NCI-H2081 (cell line): ENCODE measurements at places on chromosomes 4 and X.

DNA sequence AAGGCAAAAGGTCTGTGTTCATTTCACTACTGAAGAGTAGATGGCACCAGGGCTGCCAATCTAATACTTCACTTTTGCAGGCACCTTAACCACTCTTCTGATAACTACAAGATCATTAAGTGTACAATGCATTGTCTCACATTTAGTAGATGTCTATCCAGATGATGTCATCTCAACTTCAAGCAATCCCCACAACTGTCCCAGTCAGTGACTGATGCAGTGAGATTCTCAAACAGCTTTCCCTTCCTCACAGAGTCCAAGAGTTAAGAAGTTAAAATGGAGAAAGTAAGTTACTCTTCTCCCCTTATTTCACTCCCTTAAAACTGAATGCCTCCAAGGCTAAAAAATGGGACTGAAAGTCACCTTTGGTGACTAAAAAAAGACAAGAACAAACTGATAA lies 10.7 kb downstream of the AP1S2 start:
- DNase-seq: no peak

- no peak for DNase-seq
Observed at GRCh38 chr4:67091673-67092072, 453.6 kb downstream of the CENPC start.

DNA sequence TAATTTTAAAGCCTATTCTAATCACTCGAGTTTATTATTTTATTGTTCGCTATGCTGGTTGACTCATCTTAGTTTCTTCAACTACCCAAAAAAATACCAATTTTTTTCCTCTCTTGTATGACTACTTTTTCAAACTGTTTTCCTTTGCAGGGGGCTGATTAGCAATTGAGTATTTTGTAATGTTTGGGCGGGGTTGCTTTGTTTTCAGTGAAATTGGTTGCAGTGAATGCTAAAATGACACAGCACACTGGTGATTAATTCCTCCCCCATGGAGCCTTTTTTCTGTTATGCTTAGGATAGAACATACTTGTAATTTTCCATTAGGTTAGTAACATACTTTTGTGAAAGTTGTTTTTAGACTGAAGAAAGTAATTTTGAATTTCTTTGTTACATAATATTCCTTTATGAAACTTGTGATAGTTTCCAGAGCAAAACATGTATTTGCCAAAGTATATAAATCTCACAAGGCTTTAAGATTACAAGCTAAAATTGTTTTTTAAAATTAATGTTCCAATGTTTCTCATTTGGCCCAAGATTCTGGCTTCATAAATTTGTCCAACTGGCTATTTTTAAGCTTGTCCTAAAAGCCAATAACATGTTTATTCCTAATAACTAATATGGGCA lies 120.4 kb downstream of the CHIC1 start:
- no peak for DNase-seq

DNA sequence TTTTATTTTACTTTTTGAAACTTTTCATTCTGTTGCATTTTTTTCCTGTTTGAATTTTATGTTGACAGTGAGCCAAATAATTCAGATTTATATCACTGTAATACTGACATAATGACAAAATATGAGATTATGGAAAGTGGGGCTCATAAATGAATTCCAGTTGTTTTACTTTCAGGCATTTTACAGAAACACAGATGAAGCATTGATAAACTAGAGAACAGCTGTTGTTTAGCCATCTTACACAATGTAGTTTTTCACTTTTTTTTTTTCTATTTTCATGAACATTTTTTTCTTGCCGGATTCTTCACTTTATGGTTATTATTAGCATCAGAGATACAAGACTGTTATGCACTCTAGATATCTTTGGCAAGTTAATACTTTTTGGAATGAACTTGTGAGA lies 91.7 kb upstream of the PAQR3 start:
- DNase-seq: no peak

- DNase-seq: peak; percentile 17
Observed at GRCh38 chr4:11743236-11743635, 314.5 kb upstream of the HS3ST1 start.

DNA sequence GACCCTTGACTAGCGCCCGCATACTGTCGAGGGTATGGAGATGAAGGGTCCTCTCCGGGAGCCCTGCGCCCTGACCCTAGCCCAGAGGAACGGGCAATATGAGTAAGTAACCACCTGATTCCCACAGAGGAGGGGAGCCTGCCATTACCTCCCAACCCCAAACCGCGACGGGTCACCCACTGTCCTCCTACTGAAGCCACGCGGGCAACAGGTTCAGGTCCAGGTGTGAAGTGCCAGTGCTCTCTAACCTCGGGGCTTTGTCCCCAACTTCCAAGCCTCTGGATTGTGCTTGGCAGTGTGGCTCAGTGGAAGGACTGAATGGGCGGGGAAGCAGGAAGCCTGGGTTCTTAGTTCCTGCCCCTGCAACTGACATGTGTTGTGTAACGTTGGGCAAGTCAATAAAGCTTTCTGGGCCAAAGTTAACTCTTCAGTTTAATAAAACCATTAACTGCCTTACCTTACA lies 694 bp downstream of the OCRL start:
- DNase-seq: no peak

DNA sequence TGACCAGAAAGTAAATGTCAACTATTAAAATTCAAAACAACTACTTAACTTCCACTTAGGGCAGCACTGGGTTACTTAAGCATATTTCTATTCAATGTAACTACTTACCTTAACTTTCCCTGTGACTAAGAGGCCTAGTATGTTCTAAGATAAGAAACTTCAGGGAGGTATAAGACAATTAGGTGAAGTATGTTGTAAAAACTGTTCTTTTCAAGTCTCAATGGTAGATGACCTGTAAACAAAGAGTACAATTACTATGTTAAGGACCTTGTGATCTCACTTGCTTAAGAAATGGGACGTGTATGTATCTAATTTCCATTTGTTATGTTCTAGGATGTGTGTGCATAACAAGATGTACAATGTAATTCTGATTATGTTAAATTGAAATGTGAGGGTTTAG lies 960.5 kb downstream of the CCSER1 start:
- no peak for DNase-seq

DNA sequence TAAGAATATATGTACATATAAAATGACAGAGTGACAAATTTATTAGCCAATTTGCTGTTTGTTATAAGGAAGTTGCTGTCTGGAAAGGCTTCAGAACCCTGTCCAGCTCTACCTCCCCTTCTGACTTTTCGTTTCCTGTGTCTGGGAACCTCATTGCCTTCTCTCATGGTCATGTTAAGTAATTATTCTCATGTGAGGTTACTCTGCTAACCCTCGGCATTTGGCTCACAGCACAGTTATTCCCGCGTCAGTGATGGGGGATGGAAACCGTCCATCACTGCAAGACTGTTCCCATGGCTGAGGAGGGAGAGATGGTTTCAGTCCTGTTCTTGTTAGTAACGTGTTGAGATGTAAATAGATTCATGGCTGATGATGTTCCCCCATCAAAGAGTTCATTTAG lies 11.9 kb downstream of the EDNRA start:
- DNase-seq: no peak

GRCh38 chrX:66015152-66015831 lies 24.6 kb downstream of the VSIG4 start:
- DNase-seq: no peak

GRCh38 chr4:141027421-141027820 lies 105.8 kb downstream of the RNF150 start:
- no peak for DNase-seq

- no peak for DNase-seq
Observed at GRCh38 chrX:1521459-1521956, 15.5 kb downstream of the P2RY8 start.

GRCh38 chr4:5836943-5837342 lies 55.9 kb downstream of the CRMP1 start:
- DNase-seq: no peak

GRCh38 chrX:15579778-15580747 lies 20.7 kb downstream of the ACE2 start:
- DNase-seq: no peak

- DNase-seq: no peak
Observed at GRCh38 chr4:124854968-124855367, 142.4 kb upstream of the ANKRD50 start.

DNA sequence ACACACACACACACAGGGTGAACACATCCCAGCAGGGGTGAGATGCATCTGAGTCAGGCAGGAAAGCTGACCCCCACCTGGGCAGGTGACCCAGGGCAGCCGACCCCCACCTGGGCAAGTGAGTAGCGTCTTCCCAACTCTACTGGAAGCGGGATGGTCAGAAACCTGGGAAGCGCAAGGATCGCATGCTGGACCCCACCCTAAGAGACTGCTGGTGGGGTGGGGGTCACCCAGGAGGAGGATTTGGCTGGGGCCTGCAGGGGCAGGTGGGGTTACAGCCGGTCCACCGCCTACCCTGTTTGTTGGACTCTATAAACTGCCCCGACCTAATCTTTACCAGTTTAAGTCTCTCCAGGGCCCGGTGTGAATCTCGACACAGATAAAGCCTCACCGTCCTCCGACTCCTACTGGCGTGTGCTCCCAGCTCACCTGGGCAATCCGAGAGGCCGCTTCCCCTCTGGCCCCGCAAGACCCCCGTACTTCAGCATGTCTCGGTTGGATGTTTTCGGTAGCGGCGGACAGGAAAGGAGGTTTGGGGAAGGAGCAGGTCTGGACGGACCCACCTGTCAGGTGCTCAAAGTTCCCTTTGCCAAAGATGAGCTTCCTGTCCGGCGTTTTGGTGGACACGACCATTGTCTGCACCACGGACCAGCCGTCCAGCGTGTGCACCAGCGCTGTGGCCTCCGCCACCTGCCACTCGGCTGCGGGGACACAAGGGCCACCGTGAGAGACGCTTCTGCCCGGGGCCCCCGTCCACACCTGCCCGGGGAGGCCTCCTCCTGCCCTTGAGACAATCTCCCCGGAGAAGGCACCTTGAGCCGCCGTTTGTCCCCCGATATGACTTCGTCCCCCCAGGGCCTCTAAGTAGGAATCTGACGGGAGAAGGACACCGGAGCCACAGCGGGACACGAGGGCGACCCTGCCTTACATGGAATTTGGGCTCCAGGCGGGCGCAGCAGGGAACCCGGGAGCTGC lies 2.0 kb downstream of the GTPBP6 start:
- DNase-seq: no peak

DNA sequence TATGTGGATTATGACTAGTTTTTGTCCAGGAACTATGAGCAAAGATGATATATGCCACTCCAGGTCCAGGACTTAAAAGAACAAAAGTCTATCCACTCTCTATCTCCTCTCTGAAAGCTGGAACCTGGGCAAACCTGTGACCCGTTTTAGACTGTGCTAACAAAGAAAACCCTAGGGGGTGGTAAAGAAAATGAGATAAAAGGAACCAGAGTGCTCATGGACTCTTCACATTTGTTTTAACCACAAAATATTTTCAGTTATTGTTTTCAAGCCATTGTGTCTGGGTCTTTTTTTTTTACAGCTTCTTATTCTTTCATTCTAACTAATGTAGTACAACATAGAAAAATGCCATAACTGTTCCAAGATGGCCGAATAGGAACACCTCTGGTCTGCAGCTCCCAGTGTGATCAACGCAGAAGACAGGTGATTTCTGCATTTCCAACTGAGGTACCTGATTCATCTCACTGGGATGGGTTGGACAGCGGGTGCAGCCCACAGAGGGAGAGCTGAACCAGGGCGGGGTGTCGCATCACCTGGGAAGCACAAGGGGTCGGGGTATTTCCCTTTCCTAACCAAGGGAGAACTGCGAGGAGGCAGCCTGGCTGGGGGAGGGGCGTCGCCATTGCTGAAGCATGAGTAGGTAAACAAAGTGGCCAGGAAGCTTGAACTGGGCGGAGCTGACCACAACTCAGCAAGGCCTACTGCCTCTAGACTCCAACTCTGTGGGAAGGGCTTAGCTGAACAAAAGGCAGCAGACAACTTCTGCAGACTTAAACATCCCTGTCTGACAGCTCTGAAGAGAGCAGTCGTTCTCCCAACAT lies 45.1 kb downstream of the CHM start:
- no peak for DNase-seq

- DNase-seq: no peak
Observed at GRCh38 chr4:8707045-8707781, 114.6 kb downstream of the CPZ start.

DNA sequence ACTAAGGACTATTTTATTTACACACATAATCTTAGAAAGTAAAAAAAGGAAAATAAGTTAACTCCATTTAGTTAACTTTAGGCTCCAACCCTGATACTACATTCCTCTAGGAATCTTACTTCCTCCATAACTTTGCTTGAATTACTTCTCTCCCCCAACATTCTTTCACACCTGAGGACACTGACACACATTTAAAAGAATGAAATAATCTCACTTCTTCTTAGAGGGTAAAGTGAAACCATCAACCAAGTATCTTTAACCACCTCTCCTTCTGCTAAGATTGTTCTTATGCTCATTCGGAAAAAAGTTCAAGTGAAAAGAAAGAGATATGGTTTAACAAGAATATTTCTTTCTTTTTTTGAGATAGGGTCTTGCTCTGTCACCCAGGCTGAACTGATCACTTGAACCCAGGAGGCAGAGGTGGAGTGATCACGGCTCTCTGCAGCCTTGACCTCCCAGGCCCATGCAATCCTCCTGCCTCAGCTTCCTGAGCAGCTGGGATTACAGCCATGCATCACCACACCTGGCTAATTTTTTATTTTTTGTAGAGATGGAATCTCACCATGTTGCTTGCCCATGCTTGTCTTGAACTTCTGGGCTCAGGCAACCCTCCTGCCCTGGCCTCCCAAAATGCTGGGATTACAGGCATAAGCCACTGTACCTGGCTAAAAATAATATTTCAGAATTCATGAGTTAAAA lies 28.5 kb downstream of the SLC25A4 start:
- DNase-seq: no peak

DNA sequence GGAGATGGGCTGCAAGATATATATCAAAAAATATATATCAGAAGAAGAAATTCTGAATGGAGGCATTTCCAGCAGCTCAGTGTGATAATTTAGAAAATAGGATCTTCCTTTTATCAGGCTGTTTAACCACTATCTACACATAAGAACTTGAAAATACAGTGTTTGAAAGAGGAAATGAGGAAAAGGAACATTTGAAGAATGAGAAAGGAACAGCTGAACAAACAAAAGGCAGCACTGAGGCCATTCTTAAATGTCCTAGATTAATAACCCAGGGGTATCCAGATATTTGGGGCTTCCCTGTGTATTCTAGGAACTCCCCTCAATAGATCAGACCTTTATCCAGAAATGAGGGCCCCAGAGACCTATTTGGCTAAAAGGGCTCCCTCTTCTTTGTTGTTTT lies 4.1 kb downstream of the SLC39A8 start:
- no peak for DNase-seq

DNA sequence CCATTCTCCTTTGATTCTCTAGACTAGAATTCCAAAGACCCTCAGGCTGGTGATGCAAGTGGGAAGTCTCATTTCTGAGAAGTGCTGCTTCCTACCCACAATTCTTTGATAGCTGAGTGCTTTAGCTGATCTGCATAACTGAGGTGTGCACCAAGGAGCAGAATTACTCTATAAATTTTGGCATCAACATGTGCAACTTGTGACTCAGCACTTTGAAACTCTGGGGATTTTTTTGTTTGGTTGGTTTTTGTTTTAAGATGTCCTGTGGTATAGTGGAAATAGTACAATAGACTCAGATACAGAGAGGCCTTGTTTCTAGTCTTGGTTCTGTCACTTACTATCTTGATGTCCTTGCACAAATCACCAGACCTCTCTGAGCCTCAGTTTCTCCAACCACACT lies 148.4 kb downstream of the AR start:
- no peak for DNase-seq

GRCh38 chr4:164212134-164212533 lies 541.8 kb upstream of the SMIM31 start:
- no peak for DNase-seq
